ENCODE measurements at places on chromosomes 16 and 17.

GRCh38 chr17:32840241-32840640 is 36.7 kb downstream of the MYO1D start:
- DNase-seq = no peak

GRCh38 chr17:19717411-19717908 is 1.1 kb upstream of the SLC47A2 start:
- DNase-seq = no peak

- DNase-seq = peak; percentile 8
These were observed 18.5 kb upstream of the NTN1 start for GRCh38 chr17:9002606-9003354.

GRCh38 chr17:60557805-60558204 is 31.8 kb upstream of the APPBP2 start:
- no peak for DNase-seq

- no peak for DNase-seq
These were observed 114.0 kb downstream of the FTO start for GRCh38 chr16:53817812-53818550.

DNA sequence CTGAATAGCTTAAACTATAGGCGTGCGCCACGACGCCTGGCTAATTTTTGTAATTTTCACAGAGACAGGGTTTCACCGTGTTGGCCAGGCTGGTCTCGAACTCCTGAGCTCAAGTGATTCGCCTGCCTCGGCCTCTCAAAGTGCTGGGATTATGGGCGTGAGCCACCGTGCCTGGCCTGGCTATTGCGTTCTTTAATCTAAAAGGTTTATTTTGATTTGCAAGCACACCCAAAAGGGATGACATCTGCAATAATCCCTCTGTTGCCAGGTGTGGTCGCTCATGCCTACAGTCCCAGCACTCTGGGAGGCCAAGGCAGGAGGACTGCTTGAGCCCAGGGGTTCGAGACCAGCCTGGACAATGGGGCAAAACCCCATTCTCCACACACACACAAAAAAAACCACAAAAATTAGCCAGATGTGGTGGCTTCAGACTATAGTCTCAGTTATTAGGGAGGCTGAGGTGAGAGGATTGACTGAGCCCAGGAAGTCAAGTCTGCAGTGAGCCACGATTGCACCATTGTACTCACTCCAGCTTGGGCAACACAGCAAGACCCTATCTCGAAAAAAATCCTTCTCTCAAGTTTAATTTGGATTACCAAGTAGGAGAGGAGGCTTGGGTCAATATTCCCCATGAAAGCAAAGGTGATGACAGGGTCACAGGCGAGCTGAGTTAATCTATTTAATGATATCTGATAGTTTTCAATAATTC is 144.1 kb downstream of the PARN start:
- DNase-seq = no peak

- DNase-seq = no peak
These were observed 37.8 kb upstream of the ADGRG1 start for GRCh38 chr16:57590654-57591085.

DNA sequence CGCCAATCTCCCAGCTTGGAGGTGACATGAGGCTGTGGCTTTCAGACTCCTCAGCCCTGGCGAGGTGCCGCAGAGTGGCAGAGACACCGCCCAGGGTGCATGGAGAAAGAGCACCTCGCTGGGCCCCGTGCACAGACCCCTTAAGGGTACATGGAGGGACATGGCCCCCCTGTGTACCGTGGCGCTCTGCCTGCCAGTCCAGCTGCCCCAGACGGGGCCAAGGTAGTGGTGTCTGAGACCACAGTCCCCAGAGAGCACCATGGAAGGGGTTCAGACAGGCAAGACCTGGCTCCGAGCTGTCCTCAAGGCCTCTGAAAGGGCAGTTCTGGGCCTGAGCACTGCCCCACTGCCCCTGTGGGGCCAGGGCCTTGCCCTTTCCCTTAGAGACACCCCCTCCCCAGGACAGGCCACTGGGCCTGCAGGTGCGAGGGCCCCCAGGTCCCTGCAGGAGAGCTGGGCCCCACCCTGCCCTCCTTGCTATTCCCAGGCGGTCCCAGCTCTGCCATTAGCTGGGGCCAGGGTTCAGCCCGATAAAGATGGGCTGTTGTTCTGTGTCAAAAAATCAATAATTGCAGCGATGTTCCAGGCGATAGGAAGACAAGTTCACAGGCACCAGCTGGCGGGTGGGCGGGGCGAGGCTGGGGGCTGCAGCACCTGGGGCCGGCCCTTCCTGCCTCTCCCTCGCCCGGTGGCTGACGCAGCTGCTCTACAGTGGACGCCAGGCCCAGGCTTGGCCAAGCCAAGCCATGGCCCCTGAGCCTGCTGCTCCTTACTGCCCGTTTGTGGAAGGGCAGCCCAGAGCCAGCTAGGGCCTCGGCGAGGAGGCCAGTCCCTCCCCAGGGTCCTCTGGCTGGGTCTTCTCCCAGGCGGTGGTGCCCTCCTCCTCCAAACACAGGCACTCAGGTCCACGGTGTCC is 51.7 kb downstream of the ZFPM1 start:
- no peak for DNase-seq

GRCh38 chr16:11719171-11719570 is 23.5 kb downstream of the TXNDC11 start:
- no peak for DNase-seq

DNA sequence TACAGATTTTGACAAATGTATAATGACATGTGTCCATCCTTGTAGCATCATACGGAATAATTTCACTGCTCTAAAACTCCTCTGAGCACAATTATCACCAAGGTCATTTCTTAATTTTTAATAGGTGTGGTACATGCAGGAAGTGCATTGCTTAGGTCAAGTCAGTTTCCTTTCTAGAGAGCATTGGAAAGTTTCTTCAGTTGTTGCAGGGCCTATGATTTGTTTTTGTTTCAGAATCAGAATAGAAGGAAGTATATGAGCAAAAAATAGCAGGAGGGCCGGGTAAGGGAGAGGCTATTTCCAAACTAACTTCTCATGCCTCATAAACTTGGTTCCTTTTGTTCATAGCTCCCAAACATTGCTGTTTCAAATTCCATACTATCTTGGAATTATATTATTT is 24.0 kb upstream of the SLFN5 start:
- DNase-seq = no peak

- DNase-seq = no peak
These were observed 9.7 kb downstream of the CDK5R1 start for GRCh38 chr17:32496395-32497073.

GRCh38 chr16:46618516-46618915 is 2.7 kb downstream of the SHCBP1 start:
- no peak for DNase-seq

GRCh38 chr16:57634171-57634570 is 5.7 kb downstream of the ADGRG1 start:
- no peak for DNase-seq

- peak; percentile 82 for DNase-seq
These were observed 10.8 kb upstream of the SLC46A1 start for GRCh38 chr17:28416703-28417311.

DNA sequence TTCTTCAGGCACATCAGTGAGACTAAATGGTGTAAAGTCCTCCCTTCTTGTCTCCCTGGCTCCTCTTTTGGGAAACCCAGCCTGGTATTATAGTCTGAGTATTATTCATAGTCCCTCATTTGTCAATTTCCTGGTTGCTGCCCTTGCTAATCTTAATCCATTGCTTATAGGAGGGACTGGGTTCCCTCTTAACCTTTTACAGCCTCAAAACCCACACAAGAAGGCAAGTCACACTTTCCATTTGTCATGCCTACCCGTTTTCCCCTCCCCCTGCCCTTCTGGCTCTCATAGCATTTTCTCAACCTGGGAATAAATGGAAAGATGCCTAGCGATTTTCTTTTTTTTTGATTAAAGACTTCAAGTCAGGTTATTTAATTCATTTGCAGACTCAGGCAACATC is 124.8 kb downstream of the MAP2K6 start:
- DNase-seq = no peak

- no peak for DNase-seq
These were observed 825.4 kb downstream of the KCNJ18 start for GRCh38 chr17:22517716-22518115.

GRCh38 chr17:64001091-64001579 is 3.0 kb downstream of the PRR29 start:
- DNase-seq = no peak

DNA sequence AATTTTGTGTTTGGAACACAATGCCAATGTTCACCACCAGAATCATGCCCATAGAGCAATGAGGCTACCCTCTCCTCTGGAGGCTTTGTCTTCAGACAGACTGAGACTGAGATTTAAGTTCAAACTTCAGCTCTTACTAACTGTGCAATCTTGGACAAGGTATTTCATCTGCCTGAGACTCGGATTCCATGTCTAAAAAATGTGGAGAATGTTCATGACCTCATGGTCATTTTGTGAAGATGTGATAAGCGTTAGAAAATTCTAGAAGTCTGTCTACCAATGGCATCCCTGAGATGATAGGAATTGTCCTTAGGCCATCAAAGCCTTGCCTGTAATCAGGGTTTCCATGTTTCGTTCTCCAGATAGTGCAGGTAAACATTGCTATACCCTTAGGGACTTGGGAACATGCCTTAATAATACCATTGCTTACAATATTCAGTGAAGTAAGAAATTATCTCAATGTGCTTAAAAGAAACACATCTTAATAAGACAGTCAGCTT is 388.2 kb upstream of the MAF start:
- DNase-seq = no peak

GRCh38 chr17:67386965-67387551 is 10.0 kb downstream of the PITPNC1 start:
- peak; percentile 55 for DNase-seq

DNA sequence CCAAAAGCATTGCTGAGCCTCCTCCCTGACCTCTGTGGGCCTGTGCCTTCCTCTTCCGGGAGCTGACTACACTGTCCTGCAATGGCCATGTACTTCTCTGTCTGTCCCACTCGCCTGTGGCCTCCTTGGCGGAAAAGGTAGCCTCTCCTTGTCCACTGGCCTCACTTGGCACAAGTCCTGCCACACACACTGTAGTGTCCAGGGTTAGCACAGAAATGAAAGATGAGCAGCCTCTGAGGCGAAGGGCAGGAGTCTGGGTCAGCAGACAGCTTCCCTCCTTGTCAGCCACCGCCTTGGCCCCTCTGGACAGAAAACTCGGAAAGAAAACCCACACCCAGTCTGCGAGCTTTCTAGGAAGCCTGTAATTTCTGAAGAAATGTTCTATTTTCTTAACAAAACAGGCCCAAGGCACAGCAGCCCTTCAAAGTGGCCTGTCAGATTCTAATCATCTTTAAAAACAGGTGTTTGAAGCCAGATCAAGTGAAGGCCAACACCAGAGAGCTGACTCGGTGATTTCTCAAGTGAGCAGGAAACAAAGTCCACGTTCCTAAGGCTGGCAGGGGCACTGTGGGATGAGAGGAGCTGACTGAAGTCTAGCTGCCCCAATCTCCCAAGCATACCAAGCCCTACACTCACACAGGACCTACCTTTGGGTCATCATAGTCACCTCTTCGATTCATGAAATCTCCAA is 67.2 kb downstream of the GTF3C1 start:
- no peak for DNase-seq

DNA sequence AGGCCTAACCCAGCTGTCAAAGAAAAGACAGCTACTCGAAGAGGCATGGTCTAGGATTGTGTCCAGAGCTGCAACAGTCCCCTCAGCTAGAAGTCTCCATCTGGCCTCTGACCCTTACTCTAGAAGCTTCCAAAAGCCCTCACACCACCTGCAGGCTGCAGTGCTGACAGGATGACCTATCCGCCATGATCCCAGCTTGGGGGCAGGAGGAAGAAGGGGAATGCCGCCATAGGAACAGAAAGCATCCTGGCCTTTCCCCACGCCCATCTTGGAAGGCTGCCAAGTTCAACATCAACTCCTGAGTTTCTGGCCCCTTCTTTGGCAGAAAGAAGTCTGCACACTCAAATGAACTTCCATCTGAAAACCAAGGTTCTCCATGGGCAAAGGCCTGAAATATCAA is 3.1 kb upstream of the KRT36 start:
- no peak for DNase-seq

DNA sequence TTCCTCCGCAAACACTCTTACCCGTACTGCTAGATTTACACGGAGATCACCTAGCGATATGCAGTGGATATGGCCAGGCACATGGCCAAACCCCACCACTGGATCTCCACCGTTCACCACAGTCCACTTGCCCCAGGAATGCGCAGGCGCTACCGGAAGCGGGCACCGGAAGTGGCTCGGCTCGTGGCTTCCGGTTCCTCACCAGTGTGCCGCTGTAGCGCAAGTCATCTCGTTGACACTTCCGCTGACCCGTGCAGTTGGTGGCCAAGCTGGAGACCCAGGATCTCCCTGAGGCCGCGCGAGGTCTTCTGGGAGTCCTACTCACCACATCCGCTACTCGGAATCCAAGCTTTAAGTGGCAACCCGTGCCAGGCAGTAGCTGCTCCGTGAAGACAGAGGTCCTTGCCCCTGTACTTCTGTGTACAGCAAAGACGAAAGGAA is 11.5 kb downstream of the ZNF597 start:
- no peak for DNase-seq

DNA sequence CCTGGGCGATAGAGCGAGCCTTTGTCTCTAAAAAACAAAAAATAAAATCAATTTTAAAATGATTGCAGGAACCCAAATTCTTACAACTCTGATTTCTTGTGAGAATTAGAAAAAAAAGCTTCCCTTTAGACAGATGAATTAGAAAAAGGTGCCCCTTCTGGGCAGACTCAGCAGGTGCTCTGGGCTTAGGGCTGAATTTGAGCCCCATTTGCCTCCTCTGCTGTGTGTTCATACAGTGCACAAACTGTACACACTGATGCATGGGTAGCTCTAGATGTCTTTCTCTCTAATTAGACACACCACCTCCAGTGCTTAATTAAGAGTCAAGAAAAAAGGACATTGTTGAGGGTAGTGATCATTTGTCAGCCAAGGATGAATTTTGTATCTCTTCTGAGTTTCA is 38.5 kb upstream of the NOL11 start:
- DNase-seq = no peak

DNA sequence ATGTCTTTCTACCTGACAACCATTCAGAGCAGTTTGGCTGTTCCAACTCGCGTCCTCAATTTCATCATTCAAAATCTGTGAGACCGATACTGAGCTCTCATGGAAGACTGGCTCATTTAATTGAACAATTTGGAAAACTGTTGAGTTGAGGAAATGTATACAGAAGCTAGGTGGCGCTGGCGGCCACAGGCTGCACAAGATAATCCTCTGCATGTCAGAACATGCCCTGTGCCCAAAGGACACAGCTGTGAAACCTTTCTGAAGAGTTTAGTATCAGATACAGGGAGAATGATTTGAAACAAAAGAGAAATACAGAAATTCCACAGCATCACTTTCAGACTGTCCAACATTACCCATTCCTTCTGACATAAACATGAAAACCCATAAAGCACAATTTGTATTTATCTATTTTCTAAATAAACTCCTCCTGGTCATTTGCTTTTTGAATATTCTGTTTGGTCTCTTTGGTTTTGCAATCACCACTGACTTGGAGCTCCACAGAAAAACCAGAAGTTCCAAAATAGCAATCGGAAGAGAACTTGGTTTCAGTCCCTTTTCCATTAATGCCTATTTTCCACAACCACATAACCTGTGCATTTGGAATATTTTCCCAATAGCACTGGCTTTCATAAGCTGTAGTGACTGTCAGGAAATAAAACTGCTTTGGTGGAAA is 192.8 kb downstream of the MAP2K6 start:
- DNase-seq = peak; percentile 51

GRCh38 chr17:68307443-68307842 is 16.1 kb downstream of the ARSG start:
- no peak for DNase-seq

- no peak for DNase-seq
These were observed 354.9 kb upstream of the ASIC2 start for GRCh38 chr17:33647956-33648355.

- DNase-seq = no peak
These were observed 94.5 kb downstream of the PCTP start for GRCh38 chr17:55845385-55845784.

Data from AML-193 (cell line).